SK-N-SH (cell line): ENCODE measurements at places on chromosomes 6 and 20. TPM values are rescaled to one million over a fixed set of nuclear protein-coding genes. Genes with fewer than 3 reads are reported as not detected.

Gene SAMD5
- polyA plus RNA-seq, result not detected in 2 replicates

Gene SLCO4A1
- 0.33 and 0.36 TPM in 2 replicates for polyA plus RNA-seq

Gene TCF21
- polyA plus RNA-seq, result not detected in 2 replicates

Gene BTNL2
- polyA plus RNA-seq, result not detected in 2 replicates

Gene ULBP2
- polyA plus RNA-seq, result 5.0 and 5.3 TPM in 2 replicates

Gene SLC17A9
- not detected in 2 replicates for polyA plus RNA-seq

Gene PRSS35
- 0.36 and 0.47 TPM in 2 replicates for polyA plus RNA-seq

DNA sequence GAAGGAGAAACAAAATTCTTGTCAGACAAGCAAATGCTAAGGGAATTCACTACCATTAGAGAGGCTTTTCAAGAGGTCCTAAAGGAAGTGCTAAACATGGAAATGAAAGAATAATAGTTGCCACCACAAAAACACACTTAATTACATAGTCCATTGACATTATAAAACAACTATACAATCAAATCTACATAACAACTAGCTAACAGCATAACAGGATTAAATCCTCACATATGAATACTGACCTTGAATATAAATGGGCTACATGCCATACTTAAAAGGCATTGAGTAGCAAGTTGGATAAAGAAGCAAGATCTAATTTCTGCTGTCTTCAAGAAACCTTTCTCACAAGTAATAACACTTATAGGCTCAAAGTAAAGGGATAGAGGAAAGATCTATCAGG lies 811.5 kb upstream of the CITED2 start:
- no peak for DNase-seq

DNA sequence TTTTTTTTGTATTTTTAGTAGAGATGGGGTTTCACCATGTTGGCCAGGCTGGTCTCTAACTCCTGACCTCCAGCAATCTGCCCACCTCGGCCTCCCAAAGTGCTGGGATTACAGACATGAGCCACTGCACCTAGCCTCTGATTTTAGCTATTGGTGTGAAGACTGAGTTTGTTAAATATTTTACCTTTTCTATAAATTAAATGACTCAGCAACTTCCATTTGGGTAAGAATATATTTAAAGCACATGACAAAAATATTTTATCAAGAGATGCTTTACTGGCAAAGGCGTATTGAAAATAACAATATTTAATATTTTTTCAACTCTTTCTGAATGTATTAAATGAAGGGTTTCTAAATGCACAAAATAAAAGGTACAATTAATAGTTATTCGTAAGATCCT lies 158.7 kb upstream of the AGPAT4 start:
- DNase-seq, result no peak

GRCh38 chr6:4800662-4801061 lies 24.5 kb downstream of the CDYL start:
- no peak for DNase-seq

GRCh38 chr6:118146584-118146983 lies 239.5 kb downstream of the SLC35F1 start:
- DNase-seq, result no peak

GRCh38 chr20:47007826-47008655 lies 113.4 kb downstream of the EYA2 start:
- no peak for DNase-seq

- DNase-seq, result no peak
Measured at GRCh38 chr20:58268936-58269619, 40.4 kb upstream of the RAB22A start.

- no peak for DNase-seq
Measured at GRCh38 chr6:3337521-3338350, 79.0 kb downstream of the PSMG4 start.

DNA sequence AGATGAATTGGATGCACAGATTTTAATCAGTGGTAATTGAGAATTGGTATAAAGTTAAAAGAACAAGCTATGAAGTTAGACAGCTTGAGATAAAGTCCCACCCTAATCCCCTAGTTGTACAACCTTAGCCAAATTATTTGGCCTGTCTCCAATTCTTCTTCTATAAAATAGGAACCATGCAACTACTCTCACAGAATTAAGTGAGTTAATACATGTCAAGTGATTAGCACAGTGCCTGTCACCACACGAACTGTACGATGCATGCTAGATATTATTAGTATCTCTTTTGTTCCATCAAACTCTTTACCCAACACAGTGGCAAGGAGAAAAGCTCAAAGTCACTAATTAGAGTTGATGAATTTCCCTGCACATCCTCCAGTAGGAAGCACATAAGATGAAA lies 44.7 kb downstream of the MBOAT1 start:
- DNase-seq, result no peak

DNA sequence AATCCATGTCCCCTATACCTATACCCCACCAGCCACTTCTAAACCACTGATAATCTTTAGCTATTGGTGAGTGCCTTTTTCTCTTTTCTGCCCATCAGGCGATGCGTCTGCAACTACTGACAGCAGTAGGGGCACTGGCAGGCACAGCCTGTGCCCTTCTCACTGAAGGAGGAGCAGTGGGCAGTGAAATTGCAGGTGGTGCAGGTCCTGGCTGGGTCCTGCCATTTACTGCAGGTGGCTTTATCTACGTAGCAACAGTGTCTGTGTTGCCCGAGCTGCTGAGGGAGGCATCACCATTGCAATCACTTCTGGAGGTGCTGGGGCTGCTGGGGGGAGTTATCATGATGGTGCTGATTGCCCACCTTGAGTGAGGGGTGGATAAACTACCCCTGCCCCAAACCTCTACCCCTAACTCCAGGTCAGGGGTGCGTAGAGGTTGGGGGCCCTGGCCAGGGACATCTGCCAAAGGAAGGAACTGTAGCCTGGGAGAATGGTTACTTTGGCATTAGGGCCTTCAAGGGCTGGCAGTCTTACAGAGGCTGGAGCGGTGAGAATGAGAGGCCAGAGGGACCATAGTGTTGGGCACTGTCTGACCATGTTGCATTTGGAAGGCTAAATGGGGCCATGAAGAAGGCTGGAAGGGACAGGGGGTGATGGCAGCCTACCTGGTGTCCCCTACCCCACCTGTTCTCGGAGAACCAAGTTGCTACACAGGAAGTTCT lies 851 bp upstream of the HSD17B8 start:
- DNase-seq, result no peak

DNA sequence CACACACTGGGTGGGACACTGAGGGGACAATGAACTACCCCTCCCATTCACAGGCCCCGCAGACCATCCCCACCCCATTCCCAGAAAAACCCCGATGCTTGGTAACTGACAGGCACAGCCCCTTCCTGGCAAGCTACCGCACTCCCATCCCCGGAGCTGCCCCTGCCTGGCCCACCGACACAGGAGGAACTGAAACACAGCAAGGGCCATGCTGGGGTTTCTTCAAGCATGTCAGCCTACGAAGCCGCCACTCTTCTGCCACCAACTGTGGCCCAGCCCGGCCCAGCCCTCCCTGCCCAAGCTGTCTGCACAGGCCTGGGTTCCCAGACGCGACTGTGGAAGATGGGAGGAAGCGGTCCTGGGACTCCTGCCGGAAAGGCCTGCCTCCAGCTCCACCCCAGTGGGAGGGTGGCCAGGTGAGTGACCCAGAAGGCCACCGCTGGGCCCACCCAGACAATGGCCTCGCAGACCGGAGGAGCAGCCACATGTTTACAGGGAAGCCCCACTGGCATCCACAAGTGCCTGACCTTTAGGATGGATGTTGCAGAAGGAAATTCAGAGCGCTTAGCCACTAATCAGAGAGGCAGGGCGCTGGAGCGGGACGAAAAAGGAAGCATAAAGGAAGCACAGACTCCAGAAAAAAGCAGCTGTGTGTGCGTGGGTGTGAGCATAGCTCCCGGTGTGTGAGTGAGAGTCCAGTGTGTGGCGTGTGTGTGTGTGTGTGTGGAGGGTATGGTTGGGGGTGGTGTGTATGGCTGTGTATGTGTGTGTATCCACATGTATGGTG lies 91.6 kb downstream of the PRND start:
- no peak for DNase-seq

DNA sequence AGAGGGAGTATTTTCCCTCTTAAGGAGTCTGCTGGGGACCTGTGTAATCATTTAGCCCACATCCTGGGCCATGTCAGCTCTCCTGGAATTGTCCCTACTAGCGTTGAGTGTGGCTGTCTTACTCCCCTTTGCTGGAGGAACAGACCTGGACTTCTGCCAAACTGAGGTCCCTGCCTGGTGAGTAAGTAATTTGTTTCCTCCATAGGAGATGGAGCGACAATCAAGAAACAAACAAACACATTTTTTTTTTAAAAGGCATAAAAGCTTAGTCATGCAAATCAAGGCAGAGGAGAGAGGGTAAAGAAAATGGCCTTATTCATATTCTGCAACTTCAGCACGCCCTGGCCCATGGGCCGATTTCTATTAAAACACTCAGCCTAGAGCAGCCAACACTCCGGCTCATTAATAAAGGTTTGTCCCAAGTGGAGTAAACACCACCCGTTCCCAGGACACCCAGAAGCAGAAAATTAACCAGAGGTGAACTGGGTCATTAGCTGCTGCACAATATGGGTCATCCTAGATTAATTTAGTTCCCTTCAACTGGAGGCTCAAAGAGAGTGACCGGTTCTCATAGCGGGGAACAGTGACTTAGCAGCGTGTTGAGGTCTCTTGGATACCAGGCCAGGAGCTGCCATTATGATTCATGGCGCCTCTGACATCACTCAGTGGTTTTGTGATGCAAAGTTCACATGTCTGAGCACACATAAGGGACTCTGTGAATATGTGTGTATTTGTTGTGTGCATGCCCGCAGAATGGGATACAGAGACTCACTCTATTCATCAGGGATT lies 165.0 kb upstream of the SULF2 start:
- DNase-seq, result peak; percentile 40

- DNase-seq, result no peak
Measured at GRCh38 chr6:150672800-150673199, 73.1 kb downstream of the PLEKHG1 start.

- peak; percentile 54 for DNase-seq
Measured at GRCh38 chr6:81216668-81217067, 535.8 kb downstream of the TENT5A start.
